ENCODE measurements at places on chromosomes 13 and 19.

DNA sequence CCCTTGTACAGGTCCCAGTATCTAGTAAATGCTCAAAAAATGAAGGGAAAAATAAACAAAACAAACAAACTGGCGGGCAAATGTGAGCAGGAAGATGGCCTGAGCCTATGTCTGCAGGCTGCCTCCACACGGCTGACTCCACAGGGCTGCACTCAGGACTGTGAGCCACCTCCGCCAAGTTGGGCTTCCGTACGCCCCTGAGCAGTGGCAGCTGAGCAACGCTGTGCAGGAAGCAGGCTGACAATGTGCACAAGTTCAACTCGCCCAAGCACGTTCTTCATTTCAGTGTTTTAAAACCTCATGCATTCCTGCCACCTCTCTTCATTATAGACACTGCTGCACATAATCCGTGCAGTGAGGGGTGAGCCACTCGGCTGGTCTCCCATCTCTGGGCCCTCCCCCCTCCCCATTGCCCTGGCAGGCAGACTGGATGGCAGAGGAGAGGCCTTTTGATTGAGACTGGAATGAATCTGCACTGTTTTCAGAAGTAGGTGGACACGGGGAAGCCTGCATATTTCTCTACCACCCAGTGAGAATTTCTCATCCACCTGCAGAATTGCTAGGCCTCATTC, 915.3 kb downstream of the UQCRFS1 start:
- DNase-seq, result no peak

GRCh38 chr19:39430675-39431593, 4.8 kb downstream of the RPS16 start:
- DNase-seq, result no peak

- DNase-seq, result no peak
These were observed 293.7 kb downstream of the SUCLA2 start for GRCh38 chr13:47707414-47707813.

DNA sequence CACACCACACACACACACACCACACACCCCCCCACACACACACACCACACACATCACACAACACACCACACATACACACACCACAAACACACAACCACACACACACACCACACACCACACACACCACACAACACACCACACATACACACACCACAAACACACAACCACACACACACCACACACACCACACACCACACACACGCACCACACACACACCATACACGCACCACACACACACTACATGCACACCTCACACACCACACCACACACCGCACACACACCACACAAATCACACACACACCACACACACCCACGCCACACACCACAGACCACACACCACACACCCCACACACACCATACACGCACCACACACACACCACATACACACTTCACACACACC, 83.5 kb downstream of the ZNF557 start:
- DNase-seq, result no peak

- no peak for DNase-seq
These were observed 26.7 kb upstream of the CSNK1A1L start for GRCh38 chr13:37132211-37132610.

GRCh38 chr13:65787082-65787481, 1443.1 kb downstream of the PCDH9 start:
- DNase-seq, result no peak

DNA sequence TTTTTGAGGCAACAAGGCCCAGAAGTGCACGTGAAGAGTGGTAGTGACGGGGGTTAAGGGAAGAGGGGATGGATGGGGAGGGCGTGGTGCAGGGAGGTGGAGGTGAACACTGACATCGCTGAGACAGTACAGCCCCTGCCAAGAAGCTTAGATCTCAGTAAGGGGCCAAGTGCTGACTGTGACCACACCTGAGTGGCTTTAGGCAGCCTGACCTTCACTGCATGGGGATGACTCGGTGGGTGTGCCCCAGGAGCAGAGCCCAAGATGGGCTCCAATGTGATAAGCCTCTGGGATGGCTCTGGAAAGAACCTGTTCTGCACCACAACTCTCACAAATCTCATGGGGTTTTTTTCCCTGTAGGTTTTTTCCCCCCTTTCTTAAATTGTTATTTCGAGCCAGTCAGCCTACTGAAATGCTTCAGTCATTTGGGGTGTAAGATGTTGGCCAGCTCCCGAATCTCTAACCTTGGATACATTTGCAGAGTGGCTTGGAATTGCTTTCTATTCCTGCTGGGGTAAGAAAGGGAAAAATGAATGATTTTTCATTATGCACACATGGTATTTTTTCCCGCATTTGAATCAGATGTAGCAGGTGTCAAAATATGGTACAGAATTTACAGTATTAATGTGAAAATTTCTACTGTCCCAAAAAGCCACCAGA, 165.0 kb downstream of the TM9SF2 start:
- DNase-seq, result no peak

GRCh38 chr19:16892436-16892835, 3.6 kb downstream of the F2RL3 start:
- DNase-seq, result no peak

DNA sequence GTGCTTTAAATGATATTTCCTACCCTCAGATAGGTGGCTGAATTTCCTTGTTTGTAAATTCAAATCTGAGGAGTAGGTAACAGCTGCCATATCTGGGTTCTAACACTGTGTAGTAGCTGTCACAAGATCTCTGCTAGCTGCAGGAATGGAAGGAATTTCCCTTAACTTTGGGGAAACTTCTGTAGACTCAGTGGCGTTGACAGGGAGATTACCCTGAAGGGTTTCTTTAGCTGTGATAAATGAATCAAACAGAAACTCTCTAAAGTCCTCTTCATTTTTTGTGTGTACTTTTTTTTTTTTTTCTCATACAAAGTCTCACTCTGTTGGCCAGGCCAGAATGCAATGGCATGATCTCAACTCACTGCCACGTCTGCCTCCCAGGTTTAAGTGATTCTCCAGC, 5.3 kb upstream of the EPSTI1 start:
- DNase-seq, result no peak

All from activated CD8-positive, alpha-beta memory T cell treated with anti-CD3 and anti-CD28 coated beads for 4 hours (primary cell).